ENCODE measurements at places on chromosomes 12 and 14.

GRCh38 chr12:67803278-67803993 is 154.9 kb downstream of the DYRK2 start:
- DNase-seq = no peak

DNA sequence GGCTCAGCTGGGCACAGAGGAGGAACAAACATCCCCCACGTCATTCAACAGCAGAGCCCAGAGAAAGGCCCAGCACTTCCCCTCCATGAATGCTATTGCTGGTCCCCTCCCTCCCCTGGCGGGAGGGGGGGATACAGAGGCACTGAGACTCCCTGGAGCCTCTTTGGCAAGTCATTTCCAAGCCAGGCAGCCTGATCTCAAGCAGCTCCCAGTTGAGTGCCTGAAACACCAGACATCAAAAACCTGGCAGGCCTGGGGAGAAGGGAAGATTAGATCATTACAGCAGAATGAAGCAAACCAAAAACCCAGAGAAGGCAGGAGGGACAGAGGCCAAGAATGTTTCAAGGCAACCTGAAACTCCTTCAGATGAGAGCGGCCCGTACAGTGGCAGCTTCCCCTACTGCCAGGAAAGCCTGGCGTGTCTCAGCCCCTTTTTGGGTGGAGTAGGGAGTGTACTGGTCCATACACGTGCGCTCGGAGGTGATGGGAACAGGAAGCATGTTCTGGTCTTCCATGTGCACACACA is 92.1 kb downstream of the LRRC74A start:
- DNase-seq = no peak

GRCh38 chr14:104383088-104383995 is 196.2 kb upstream of the C14orf180 start:
- DNase-seq = no peak

DNA sequence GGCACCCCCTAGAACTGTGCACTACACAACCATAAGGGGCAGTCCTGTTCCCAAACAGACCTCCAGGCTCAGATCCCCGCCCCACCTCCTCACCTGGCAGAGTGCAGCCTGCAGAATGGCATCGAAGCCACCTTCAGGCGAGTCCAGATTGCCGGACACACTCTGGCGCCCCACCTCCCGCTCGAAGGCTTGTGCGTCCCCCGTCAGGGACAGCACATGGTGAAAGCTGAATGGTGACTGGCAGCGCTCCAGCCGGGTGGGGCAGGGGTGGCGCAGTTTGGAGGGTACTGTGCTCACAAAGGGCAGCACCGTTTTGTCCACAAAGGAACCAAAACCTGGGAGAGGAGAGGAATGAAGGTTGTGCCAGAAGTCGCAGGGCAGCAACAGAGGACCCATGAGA is 10.6 kb downstream of the ITGB7 start:
- no peak for DNase-seq

DNA sequence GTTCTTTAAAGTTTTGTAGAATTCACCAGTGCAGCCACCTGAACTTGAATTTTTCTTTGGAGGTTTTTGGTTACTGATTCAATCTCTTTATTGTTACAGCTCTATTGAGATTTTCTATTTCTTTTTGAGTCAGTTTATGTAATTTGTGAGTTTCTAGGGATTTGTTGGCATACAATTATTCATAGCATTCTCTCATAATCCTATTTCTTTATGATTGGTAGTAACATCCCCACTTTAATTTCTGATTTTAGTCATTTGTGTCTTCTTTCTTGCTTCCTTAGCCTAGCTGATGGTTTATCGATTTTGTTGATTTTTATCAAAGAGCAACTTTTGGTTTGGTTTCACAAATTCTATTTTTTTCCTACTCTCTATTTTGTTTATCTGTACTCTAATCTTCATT is 17.9 kb upstream of the BBS10 start:
- DNase-seq = no peak
